ENCODE measurements at places on chromosomes 2 and 18.

- DNase-seq, result no peak
These were observed 562.4 kb downstream of the RNF144A start for GRCh38 chr2:7479603-7480002.

GRCh38 chr18:6732952-6733351 is 3.4 kb downstream of the ARHGAP28 start:
- DNase-seq, result no peak

GRCh38 chr2:72669121-72669520 is 156.7 kb downstream of the EXOC6B start:
- no peak for DNase-seq

- DNase-seq, result no peak
These were observed 388.1 kb upstream of the ACVR2A start for GRCh38 chr2:147456779-147457178.

- DNase-seq, result no peak
These were observed 144.1 kb upstream of the ZNF236 start for GRCh38 chr18:76678248-76678647.

DNA sequence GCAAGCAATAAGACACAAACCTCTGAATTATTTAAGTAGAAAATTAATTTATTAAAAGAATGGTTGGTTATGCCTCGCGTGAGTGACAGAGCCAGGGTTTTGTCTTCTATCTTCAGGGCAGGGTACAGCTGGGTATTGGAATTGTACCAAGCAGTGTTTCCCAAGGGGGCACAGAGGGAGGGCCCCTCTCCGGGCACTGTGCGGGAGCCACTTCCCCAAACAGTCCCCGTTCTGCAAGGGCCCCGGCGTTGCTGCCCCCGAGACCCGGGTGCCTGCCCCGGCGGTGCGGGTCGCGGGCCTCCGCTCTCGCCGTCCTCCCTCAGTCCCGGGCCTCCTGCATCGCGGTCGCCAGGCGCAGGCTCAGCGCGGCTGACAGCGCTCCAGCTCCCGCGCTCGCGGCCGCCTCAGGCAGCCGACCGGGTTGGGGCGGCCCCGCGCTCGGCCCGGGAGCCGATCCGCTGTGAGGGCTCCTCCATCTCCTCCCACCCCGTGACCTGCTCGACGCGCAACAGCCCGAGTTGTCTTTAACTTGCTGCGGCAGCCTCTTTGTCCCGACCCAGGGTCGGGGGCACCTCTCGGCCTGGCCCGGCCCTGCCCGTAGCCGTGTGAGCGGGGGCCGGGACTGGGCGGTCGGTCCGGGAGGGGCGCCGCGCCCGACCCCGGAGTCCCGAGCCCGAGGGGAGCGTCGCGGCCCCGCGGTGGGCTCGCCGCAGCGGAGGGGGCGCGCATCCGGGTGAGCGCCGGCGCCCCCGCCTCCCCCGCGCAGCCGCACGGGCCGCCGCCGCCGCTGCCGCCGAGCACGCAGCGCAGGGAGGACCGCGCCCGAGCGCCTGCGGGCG is 620 bp upstream of the GALNT1 start:
- peak; percentile 68 for DNase-seq

DNA sequence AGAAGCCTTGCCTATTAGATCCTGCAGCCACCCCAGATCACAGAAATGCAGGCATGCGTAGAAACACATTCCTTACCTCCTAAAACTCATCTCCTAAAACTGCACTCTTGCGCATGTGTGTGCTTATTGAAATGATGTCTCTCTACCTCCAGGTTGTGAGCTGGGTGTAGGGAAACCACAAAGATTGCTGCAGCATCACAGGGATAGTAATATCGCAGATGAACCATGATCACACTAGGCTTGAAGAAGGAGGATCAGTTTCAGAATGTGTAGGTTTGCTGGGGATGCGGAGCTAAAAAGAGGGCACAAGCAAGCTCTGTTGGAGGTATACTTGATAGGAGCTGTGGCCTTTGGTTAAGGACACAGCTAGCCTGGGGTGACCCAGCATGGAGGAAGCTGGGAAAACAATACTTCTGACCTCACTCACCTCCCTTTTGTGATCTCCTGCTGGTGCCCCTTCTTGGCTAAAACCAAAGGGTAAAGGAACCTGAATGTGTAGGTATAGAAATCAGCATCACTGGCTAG is 118.8 kb downstream of the SETBP1 start:
- no peak for DNase-seq

DNA sequence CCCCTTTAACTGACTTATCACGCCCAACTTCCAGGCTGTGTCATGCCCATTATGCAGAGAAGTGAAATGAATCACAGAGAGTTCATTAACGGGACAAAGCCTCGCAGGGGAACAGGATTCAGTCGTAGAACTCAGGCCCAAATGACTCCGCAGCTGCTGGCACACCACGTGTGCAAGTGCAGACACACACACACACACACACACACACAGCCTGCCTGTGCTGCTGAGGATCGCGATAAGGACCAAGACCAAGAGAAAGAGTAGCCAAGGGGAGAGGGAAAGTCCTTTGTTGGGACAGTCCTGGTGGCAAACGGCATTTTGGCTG is 90.0 kb upstream of the TAF1B start:
- peak; percentile 95 for DNase-seq

- no peak for DNase-seq
These were observed 256.0 kb upstream of the SETBP1 start for GRCh38 chr18:44424645-44425035.

All from T-helper 2 cell (primary cell).